ENCODE measurements at places on chromosomes 3 and 15.

- no peak for DNase-seq
Measured at GRCh38 chr3:69691860-69692259, 47.4 kb upstream of the MITF start.

DNA sequence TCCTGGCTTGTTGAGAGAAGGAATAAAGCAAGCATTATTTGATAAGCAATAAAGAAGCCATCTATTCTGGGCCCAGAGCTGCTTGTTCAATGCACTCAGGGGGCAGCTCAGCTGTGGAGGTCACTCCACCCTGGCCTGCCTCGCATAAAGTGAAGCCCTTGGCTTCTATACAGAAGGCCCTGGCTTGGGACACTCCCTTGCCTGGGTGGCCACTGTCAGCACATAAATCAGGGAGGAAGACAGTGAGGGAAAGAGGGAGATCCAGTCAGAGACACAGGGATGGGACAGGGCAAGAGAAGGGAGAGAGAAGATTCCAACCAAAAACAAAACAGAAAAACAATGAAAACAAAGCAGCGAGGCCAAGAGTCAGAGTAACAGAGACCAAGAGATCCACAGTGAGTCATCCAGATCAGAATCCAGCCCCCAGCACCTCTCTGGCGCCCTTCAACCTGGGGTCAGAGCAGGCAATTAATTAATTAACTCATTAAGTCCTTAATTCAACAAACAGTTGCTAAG is 11.8 kb downstream of the INSYN1 start:
- no peak for DNase-seq

DNA sequence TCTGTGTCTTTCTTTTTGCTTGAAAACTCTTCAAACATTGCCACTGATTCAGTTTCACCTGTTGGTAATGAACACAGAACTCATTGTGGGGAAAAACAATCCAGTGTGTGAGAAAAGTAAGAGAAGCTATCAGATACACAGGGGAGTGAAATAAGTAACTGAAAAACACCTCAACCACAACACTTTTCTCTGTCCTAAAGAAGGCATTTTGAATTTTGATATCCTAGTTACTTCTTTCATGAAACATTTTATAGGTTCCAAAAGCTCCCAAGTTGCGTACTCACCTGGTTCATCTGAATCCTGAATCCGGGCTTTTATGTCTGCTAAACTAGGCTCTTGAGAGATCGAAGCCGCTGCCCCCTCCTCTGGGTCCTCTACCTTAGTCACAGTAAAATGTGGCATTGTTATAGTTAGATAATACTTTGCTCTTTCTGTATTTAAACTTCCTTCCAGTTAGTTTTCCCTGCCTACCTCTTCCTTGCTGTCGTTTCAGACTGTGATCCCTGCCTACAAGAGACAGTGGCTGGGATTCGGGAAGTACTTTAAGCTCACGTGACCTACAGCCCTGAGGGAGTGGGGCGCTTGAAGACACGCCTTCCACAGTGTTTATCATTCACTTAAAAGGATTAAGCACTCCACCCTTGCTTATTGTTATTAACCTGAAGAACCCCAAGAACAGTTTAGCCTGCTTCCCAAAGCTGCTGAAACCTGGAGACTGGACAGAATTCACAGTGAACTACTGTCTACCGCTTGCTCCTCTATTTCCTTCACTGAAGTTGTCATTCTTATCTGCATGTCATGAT is 19.1 kb downstream of the SLC12A6 start:
- peak; percentile 41 for DNase-seq

- no peak for DNase-seq
Measured at GRCh38 chr15:35088329-35088728, 3.2 kb upstream of the NANOGP8 start.

GRCh38 chr3:12131351-12132090 is 27.2 kb downstream of the TIMP4 start:
- no peak for DNase-seq

DNA sequence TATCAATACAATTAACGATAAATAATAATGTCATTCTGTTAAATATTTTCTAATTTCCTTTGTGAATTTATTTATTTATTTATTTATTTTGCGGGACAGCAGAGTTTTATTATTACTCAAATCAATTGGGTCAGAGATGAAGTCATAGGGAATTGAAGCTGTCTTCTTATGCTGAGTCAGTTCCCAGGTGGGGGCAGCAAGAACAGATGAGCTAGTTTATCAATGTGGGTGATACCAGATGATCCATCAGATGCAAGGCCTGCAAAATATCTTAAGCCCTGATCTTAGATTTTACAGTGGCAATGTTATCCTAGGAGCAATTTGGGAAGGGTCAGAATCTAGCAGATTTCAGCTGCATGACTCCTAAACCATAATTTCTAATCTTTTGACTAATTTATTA is 1050.3 kb downstream of the OTOL1 start:
- no peak for DNase-seq

DNA sequence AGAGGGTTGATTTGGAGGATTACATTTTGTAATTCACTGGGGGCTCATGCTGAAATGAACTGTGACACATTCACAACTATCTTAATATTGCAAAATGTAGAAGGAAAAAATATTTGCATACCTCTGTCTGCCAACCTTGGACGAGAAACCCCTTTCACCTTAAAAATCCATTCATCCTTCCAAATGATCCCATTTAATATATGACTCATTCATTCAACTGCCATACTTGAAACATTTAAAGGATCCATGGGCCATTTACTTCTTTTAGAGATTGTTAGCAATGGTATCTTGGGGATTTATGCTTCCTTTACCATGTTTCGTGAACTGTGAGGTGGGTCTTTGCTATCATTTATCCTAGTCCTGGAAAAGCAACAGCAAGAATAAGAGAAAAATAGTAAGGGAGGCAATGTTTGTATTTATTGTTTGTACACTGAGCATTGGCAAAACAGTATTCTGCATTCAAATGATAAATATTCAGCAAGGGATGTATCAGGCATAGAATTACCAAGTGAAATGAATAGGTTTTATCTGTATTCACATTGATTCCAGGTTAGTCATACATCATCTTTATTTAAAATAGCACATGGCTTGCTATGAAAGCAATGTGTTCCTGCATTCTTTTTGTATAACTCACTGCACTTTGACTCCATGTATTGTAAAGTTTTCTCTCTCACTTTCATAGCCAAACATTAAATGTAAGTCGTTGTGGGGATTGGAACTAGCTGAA is 378.1 kb downstream of the NSUN3 start:
- no peak for DNase-seq

DNA sequence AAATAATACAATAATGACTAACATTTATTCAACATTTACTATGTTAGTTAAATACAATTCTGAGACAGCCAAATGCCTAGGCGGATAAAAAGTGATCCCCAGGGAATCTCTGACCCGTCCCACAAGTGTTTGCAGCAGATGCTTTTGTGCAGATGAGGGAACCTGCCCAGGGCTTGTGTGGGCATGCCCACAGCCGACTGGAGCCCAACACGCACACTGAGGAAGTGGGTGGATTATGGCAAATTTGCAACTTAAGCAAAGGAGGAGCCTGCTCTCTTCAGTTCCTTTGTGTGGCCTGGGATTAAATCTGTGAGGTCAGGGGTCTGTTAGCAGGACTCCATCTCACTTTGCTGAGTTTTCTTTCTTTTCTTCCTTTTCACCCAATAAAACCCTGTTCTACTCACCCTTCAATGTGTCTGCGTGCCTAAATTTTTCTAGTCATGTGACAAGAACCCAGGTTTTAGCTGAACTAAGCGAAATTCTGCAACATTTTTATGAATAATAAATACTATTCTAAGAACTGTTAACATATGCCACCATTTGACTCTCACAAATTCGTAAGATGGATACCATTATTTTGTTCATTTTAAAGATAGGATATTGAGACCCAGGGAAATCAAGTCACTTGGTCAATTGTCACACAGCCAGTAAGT is 13.9 kb upstream of the RTP1 start:
- no peak for DNase-seq

GRCh38 chr3:196072313-196072712 is 9.6 kb downstream of the TFRC start:
- no peak for DNase-seq

DNA sequence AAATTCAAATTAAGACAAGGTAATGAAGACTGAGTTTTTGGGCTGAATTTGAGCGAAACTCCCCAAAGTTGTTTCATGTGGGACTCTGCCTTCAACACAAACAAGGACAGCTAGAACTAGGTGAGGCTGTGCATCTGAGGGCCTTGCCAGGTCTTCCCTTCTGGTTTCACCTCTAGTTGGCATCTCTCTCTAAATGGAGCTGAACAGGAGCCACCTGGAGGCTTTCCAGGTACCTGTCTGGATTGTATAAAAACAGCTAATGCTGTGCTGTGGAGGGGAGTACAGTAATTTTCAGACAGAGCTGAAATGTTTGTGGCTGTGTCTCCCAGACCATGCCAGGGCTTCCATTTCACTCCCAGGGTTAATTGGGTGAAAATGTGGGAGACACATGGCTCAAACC is 27.1 kb downstream of the TRIM71 start:
- DNase-seq, result no peak

GRCh38 chr15:77786181-77786890 is 153.6 kb upstream of the LINGO1 start:
- DNase-seq, result no peak

- peak; percentile 19 for DNase-seq
Measured at GRCh38 chr15:74307827-74308811, 59.3 kb downstream of the CYP11A1 start.

DNA sequence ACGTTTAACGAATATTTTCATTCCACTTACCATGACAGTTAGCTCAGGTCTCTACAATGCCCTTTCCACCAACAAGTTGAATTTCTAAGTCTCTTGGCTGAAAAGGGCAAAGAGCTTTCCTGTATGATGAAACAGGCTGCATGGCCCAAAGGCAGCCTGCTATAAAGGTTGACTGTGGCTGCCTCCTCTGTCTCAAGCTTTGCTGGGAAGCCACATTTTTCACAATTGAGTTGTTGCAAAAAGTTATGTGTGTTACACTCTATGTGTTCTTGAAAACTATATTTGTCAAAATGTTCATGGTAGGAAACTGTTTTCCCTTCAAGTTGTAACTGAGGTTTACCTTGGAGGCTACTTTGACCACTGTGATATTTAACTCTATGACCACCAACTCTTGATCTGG is 49.5 kb downstream of the DZIP1L start:
- no peak for DNase-seq

DNA sequence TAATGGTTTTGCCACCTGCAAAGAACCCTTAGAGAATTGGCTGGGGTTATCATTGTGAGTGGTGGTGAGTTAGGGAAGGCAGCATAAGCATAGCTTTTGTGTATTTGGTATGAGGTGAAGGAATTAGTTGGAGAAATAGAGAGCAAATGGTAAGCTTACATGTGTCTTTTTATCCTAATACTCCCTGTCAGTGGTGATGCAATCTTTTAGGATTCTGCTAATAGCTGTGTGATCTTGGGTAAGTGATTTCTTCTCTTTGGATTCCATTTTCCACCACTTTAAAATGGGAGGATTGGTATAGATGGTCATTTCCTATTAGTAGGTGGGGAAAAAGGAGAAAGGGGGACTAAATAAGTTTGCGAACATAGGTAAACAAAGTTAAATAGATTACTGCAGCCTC is 30.9 kb downstream of the PIAS1 start:
- no peak for DNase-seq

DNA sequence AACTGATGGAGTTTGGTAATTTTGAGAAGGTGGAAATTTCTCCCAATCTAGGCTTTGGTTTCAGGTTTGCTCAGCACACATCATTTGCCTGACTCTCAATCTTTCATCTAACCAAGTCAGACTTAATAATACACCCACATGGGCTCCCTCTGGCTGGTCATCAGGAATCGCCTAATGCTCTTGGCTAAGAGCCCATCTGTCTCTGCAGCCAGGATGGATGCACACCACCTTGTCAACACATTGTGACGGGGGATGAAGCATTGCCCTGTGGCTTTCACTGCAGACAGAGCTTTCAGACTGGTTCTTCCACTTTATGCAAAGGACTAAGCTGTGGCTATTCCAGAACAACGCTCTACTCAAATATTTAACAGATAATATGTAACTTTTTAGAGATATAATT is 3.0 kb upstream of the HDGFL3 start:
- no peak for DNase-seq

GRCh38 chr15:91706322-91707032 is 147.0 kb upstream of the SLCO3A1 start:
- peak; percentile 89 for DNase-seq

- DNase-seq, result no peak
Measured at GRCh38 chr3:57048728-57049127, 11.7 kb upstream of the SPATA12 start.

DNA sequence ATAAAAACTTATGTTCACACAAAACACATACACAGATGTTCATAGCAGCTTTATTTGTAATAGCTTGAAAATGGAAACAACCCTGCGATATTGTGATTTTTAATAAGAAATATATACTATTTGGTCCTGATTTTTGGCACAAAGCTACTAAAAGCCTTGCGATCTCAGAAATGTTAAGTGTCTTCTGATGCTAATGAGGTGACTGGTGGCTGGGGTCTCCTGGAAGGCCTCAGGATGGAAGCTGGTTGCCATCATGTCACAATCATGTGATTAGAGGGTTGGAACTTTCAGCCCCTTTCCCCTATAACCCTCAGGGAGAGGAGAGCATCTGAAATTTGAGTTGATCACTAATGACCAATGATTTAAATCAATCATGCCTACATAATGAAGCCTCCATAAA is 278.4 kb upstream of the UBE2E1 start:
- DNase-seq, result no peak

DNA sequence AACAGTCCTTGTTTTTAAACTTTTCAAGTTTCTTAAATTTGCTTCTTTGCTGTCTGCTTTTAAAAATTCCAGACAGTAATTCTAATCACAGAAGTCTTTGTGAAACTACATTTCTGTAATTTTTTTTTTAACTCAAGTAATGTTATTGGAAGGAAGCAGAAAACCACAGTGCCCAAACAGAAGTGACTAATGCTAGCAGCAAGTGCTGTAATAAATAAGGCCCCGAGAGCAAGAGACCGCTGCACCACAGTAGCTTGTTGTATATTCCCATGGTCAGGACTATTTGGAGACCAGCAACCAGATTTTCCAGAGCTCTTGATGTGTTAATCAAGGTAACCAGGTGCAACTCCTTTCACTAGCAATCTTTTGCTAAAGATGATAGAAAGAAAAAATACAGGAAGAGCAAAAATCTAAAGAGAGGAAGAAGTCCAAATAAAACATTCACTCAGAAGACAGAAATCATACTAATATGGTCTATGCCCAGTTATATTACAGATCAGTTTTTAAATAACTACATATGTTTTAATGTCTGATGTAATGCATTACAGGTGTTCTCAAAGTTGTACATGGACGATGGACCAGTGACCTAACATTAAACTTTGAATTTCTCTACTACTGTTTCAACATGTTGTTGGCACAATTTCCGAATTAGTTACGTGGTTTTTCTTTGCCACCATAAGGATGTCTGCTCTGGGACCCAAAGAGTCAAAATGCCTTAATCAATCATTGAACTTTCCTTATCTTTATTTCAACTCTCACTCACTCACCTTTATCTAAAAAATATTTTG is 36.4 kb downstream of the WWTR1 start:
- DNase-seq, result no peak

DNA sequence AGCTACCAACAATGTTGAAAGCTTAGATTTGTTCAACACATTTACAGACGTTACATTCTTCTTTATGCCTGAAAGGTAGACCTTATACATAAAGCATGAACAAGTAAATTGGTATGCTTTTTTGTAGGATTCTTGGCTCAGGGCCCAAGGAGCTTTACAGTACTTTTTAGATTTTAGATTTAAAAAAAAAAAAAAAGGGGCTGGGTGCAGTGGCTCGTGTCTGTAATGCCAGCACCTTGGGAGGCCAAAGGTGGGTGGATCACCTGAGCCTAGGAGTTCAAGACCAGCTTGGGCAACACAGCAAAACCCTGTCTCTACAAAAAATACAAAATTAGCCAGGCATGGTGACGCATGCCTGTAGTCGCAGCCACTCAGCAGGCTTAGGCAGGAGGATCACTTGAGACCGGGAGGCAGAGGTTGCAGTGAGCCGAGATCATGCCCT is 39.7 kb downstream of the MEF2A start:
- DNase-seq, result no peak

All from globus pallidus (tissue), 1 donor.